ENCODE measurements at places on chromosomes 5 and 9.

GRCh38 chr5:133430095-133430494 is 182.2 kb downstream of the FSTL4 start:
- DNase-seq: no peak

GRCh38 chr5:59393585-59394420 is 499.7 kb downstream of the PDE4D start:
- DNase-seq: no peak

GRCh38 chr9:123331346-123332060 is 24.5 kb upstream of the CRB2 start:
- no peak for DNase-seq

DNA sequence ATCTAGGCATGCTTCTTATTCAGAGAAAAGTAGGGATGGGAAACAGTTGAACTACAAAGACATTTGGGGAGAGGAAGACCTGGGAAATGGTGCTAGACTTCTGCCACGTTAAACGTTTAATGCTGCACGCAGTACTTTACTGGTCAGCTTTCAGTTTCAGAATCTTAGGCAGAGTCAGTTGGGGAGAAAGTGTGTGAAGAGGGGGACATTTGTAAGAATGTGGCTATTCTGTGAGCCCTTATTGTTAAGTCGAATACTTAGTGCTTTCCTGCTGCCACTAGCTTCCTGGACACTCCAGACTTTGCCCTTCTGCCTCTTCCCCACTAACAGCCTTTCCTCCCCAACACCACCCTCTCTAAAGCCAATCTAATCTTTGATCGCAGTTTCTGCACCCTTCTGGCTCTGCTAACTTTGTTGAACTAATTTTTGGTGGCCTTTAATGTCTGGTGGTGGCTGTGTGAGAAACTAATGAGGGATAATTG is 6.1 kb downstream of the CYSTM1 start:
- DNase-seq: no peak

DNA sequence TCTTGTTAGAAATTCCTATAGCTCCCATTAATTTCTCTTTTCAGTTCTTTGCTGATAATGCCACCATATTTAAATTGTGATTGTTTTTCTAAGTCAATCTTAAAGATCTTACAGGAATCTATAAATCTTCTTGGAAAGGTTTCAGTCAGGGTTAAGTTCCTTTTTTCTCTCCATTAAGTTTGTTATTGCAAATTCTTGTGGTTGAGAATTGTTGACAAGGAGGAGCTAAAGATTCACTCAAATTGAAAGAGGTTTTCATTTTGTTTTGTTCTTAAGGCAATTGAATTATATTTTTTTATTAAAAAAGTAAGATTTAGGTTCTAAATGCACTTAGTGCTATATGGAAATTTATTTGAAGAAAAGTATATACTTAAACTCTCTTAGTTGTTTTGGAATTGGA is 213.4 kb downstream of the PRR16 start:
- no peak for DNase-seq

DNA sequence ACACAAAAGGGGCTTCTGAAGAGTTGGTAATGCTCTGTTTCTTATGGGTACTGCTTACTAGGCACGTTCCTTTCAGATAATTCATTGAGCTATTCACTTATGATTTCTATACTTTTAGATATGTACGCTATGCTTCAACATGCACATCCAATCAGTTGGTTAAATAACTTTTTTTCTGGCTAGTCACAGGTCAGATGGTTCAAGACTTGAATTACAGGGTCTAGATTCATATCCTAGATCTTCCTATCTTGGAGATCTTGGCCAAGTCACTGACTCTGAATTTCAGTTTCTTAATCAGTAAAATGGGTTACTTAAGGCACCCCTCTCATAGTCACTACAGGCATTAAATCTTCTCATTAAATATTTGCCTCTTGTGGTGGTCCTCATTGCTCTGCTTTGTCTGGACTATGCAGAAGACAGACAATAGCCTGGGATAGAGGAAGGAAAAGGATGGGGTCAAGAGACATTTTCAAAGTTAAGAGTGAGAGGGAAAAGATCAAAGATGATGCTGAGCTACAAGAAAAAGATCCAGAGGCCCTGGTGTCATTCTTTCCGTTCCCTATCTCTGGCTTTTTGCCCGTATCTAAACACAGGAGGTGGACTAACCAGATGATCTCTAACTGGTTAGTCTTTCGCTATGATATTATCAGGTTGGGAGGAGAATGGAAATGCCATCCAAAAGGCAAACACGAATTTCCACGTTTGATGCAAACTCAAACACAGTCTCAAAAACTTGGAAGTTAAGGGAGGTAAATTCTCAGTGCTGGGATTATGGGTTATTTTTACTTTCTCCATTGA is 1.8 kb upstream of the CCDC180 start:
- DNase-seq: no peak

- no peak for DNase-seq
These were observed 44.4 kb upstream of the GPR21 start for GRCh38 chr9:122988920-122989621.

- DNase-seq: no peak
These were observed 344.9 kb downstream of the ARL15 start for GRCh38 chr5:53965459-53965858.

- no peak for DNase-seq
These were observed 38.4 kb upstream of the HAND1 start for GRCh38 chr5:154516475-154516874.

- no peak for DNase-seq
These were observed 10.1 kb downstream of the ABCA2 start for GRCh38 chr9:137017791-137018497.

GRCh38 chr5:15260356-15261268 is 239.4 kb upstream of the FBXL7 start:
- no peak for DNase-seq

DNA sequence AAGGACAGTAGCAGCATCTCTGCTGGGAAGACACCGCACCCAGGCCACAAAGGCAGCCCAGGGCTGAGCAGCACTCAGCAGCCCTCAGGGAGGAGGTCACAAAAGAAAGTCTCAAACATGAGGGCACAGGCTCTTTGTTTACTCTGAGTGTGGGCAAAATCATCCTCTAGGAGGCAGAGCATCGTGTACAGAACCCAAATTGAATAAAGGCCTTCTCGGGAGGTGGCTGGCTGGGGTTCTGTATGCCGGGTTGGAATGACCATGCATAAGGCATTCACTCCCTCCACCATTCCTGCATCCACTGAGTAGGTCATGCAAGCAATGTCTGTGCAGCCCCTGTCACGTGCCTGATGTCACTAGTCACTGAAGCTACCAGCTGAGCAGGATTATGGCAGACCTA is 412.8 kb downstream of the SPOCK1 start:
- no peak for DNase-seq

DNA sequence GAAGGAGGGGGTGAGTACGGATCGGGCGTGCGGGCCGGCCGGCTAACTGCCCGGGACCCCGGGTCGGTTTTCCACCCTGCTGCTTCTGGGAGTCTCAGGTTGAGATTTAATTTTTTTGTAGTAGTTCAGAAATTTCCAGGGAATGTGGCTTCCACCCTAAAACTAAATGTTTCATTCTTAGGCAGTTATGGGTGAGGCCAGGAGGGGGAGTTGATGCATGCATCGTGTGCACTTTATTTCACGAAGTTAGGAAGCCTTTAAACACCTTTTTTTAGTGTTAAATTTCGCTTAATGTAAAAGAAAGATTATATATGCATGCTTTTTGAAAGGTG is 905 bp downstream of the CDK9 start:
- DNase-seq: no peak

- DNase-seq: no peak
These were observed 27.3 kb upstream of the TRIM14 start for GRCh38 chr9:98146101-98146991.

- DNase-seq: no peak
These were observed 248.1 kb upstream of the IZUMO3 start for GRCh38 chr9:24793787-24794186.

- DNase-seq: no peak
These were observed 106.7 kb downstream of the PCSK5 start for GRCh38 chr9:75997206-75997605.

GRCh38 chr5:125236007-125236406 is 489.6 kb upstream of the ZNF608 start:
- DNase-seq: no peak

DNA sequence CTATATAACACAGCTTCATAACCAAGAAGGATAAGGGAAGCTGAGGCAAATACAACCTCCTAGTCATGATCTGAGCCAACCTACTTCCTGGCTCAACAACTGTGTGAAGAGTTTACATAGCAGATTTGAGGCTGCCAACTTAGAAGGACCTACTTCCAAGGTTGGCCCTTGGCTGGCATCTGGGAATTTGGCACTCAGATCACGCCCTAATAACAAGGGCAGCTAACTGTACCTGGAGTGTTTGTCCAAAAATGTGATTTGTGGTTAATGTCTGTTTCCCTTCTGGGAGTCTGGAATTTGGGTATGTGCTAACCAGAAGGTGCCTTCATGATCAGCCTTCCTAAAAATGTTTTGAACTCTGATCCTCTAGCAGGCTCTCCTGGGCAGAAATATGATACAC is 287.2 kb downstream of the CAAP1 start:
- DNase-seq: no peak

- no peak for DNase-seq
These were observed 16.5 kb downstream of the RXRA start for GRCh38 chr9:134342746-134343115.

- no peak for DNase-seq
These were observed 71.3 kb downstream of the KDM4C start for GRCh38 chr9:6829027-6829426.

- DNase-seq: no peak
These were observed 34.2 kb upstream of the CHD1 start for GRCh38 chr5:98963019-98963418.

DNA sequence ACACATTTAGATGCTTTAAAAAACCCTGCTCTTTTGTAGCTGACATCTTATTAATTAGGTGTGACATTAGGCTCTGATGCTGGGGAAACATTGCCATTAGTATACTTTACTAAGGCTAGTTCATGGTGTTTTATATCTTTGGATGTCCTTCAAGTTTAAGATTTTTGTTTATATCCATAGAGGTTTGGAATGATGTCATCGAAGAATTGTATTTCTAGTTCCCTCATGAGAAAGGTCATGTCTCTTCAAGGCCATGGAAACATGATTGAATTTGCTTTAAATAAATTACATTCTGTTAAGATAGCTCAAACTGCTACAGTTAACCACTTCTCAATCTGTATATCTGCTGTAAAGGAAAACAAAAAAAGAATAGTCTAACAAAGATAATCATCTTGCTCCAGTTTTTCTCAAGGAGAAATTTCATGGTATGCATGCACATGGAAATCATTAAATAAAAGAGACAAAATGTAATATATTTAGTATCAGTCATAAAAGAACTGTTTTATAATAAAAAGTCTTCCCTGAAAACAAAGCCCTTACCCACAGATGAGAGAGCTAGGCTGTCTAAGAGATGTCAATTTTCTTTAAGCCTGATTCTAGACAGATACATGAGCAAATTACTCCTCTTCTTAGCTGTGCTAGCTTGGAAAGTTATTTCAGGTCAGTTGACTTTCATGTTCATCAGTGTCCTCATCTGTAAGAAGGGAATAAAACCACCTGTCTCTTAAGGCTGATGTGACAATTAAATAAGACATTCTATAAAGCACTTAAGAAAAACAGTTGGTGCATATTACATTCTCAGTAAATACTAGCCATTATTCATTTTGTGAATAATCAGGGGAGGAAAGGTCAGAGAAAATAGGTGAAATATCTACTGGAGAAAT is 25.0 kb upstream of the STARD4 start:
- DNase-seq: no peak

GRCh38 chr9:129881547-129882324 is 46.5 kb downstream of the USP20 start:
- DNase-seq: no peak

- no peak for DNase-seq
These were observed 10.7 kb downstream of the DIRAS2 start for GRCh38 chr9:90631964-90632363.

DNA sequence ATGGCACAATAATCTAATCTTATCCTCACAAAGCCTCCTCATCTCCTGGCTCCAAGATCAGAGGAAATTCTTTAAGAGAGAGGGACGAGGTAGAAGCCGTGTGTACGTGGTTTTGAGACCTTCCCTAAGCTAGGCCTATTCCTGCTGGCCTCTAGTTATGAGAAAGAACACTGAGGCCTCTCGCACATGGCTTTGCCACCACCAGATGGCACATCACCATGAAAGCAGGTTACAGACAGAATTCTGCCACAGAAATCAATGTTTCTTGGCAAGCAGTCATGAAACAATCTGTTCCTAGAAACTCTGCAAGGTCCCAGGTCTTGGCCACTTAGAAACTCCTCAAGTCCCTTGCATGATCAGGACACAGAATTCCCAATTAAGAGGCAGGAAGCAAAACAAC is 268.2 kb upstream of the TAS2R1 start:
- DNase-seq: no peak

- DNase-seq: no peak
These were observed 3.9 kb upstream of the SLC6A3 start for GRCh38 chr5:1449081-1449630.

DNA sequence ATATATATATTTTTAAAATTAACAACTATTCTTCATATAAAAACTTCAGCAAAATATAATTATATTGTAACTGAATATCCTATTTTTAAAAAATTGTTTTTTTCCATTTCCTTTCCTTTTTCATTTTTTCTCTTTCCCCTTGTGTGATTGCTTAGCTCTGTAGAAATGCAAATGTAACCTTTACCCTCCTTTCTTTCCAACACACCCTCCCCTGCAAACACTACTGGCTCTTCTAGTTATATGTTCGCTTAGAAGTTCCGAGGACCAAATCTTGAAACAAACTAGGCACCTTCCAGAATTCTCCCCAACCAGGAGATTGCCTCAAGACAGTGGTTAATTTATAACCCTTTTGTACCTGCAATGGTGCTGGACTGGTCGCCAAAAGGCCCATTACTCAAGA is 1980.0 kb upstream of the CDH6 start:
- no peak for DNase-seq

GRCh38 chr5:168023191-168023590 is 268.3 kb upstream of the WWC1 start:
- no peak for DNase-seq

- no peak for DNase-seq
These were observed 114.7 kb downstream of the LPAR1 start for GRCh38 chr9:110923601-110924000.

DNA sequence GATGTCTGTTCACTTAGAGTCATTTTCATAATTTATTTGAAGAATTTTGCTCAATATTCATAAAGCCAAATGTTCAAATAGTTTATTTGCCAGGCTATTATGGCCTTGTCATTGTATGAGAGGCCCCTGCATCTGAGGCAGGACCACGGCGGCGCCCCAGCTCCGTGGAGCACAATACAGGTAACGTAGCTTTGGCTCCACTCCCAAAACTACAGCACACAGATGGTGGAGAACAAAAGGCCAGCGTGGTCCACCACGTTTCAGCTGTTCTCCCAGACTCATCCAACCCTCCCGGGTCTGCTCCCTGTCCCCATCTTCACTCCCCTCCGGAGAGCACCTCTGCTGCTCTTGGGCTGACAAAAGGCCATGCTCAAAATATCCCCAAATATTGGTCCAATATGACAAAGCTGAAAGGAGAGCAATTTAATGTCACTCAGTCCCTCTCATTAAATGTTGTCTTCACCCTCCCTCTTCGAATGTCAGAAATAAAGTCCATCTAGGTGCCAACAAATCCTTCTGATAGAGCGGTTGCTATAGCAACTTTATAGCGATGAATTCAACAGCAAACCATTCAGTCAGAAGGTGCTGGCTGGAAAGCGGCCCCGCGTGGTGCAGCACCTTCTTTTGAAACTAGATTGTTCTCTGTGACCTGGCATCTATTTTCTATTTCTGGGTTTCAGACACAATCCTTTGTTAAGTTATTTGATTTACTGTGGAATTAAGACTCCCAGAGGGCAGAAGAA is 504.3 kb downstream of the ARHGEF28 start:
- no peak for DNase-seq
